Stimulated activated CD4-positive, alpha-beta T cell treated with anti-CD3 and anti-CD28 coated beads, TNF-alpha, amount 100 ng/mL, for 48 hours (primary cell): ENCODE measurements at places on chromosomes 1 and 21.

GRCh38 chr1:41807390-41807789 is 111.3 kb downstream of the HIVEP3 start:
- no peak for DNase-seq

- DNase-seq, result peak; percentile 87
These were observed 14.6 kb upstream of the MEX3A start for GRCh38 chr1:156096640-156097391.

DNA sequence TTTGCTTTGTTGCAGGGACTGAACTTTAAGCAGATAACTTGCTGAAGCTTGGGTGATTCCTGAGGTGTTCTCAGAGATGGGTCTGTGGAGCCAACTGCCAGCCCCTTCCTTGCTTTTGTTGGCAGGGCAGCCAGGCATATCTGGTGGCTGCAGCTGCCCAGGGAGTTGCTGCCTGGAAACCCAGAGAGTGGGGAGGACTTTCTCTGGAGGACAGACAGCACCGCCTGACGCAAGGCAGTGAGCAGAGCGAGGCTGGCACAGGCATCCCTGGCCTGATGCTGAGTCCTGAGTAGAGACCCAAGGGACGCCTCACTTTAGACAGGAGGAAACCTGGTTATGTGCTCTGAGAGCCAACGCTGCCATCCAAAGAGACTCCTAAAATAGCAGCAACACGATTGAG is 9.8 kb upstream of the OLFML2B start:
- DNase-seq, result no peak

DNA sequence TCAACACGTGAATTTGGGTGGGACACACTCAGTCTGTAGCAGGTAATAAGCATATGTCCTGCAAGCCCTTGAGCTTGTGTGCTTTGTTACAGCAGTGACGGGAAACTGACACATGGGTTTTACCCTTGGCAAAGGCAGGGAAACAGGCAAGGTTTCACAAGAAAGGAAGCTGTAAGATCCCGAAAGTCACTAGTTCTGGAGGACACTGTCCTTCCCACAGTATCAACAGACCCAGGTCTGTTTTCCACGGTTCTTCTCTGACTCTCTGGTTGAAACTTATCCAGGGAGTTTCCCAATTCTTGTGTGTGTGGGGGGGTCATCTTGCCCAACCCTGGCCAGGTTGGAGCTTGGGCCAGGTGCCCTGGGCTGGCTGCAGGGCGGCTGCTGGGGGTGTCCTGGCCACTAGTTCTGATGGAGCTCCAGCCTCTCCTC is 29.3 kb upstream of the ZBTB21 start:
- DNase-seq, result no peak

GRCh38 chr1:66778969-66779368 is 22.1 kb downstream of the INSL5 start:
- no peak for DNase-seq

GRCh38 chr1:186102547-186103148 is 272.4 kb downstream of the TPR start:
- DNase-seq, result no peak

GRCh38 chr1:38009088-38009840 is 3.3 kb upstream of the UTP11 start:
- peak; percentile 62 for DNase-seq
